ENCODE measurements at places on chromosomes 1 and 21. TPM values are rescaled to one million over a fixed set of nuclear protein-coding genes. Genes with fewer than 3 reads are reported as not detected.

The RXFP4 gene
- not detected for polyA plus RNA-seq

The OR2T4 gene
- polyA plus RNA-seq = not detected

The NUAK2 gene
- 4.7 TPM for polyA plus RNA-seq

The C4BPA gene
- polyA plus RNA-seq = 1.5 TPM

The OXCT2 gene
- 0.58 TPM for polyA plus RNA-seq

The SYCP1 gene
- polyA plus RNA-seq = not detected
